ENCODE measurements at places on chromosomes 11 and 22. TPM values are rescaled to one million over a fixed set of nuclear protein-coding genes. Genes with fewer than 3 reads are reported as not detected.

GRCh38 chr11:1557904-1558774 lies 13.9 kb downstream of the DUSP8 start:
- peak; percentile 18 for DNase-seq

DNA sequence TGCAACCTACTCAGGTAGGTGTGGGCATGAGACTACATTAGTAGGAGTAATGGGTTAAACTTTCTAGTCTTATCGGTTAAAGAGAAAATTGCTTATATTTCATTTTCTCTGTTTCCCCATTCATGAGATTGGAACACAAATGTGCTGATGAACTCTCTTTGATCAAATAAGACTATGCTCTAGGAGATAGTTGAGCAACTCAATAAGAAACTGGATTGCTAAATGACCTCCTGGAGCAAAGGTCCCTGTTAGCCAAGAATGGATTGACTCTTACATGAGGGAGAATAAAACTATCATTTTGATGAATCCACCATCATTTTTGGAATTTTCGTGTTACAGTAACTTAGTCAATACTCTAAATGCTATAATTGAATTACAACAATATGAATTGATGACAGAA lies 11.1 kb upstream of the NOX4 start:
- no peak for DNase-seq

SLC22A25 gene
- not detected for total RNA-seq

HPX gene
- 1.0 TPM for total RNA-seq

- DNase-seq = peak; percentile 40
Observed at GRCh38 chr11:102007567-102008437, 39.4 kb upstream of the CFAP300 start.

GRCh38 chr11:77179048-77179447 lies 51.0 kb downstream of the MYO7A start:
- no peak for DNase-seq

KRTAP5-11 gene
- not detected for total RNA-seq

EXT2 gene
- 140 TPM for total RNA-seq

DNA sequence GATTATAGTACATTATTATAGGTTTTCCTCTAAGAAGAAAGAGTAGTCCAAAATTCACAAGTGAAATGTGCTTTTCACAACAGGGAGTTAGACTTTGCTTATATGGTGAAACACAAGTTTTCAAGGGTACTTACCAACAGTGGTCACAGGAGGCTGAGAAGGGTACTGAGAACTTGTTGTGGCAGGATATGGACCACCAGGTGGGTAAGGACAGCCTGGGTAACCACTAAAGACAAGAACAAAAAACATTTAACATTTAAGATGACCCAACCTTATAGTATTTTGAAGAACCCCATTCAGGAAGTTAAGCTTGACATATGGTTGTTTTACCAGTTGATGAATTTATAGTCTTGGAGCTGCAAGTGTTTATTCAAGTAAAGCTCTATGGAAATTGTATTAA lies 24.4 kb downstream of the TSG101 start:
- no peak for DNase-seq

GRCh38 chr11:12496181-12497025 lies 119.0 kb downstream of the PARVA start:
- no peak for DNase-seq

SYT12 gene
- total RNA-seq = 0.58 TPM

DNA sequence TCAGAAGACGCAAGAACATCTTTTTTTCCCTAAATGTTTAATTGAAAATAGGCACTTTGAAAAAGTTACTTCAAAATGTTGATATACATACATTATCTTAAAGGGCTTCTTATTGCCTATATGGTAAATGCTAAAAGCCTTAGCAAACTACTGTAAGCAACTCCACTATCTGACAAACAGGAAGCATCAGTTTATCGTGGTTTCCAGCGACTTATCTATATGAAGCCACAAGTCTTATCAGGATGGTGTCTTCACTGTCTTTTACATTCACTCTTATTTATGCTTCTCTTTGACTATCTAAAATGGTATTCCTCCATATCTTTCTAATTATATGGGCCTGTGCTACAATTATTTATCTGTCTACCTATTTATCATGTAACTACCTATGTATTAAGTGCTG lies 2091.9 kb downstream of the LRRC4C start:
- DNase-seq = no peak

- no peak for DNase-seq
Observed at GRCh38 chr11:32881286-32881685, 11.3 kb upstream of the QSER1 start.

TRPM5 gene
- not detected for total RNA-seq

- DNase-seq = no peak
Observed at GRCh38 chr11:10294290-10294953, 403 bp upstream of the SBF2 start.

GRCh38 chr11:59923813-59924212 lies 14.4 kb upstream of the OOSP1 start:
- DNase-seq = no peak

GRCh38 chr22:19111584-19111983 lies 10.6 kb downstream of the DGCR2 start:
- DNase-seq = no peak

DNA sequence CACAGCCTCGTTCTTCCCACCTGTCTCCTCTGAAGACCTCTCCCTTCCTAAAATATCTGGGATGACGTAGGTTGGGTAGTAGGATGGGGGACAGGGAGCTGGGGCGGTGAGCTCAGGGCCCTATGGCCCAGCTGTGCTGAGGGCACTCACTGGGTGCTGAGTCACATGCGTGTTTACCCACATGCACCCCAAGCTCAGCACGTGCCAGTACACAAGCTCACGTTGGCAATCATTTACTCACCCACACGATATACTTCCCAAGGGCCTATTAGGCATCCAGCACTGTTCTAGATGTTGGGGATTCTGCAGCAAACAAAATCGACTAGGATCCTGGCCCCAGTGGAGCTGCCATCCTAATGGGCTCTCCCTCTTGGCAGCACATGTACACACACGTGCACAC lies 28.7 kb downstream of the ARAP1 start:
- DNase-seq = peak; percentile 40

PGA5 gene
- total RNA-seq = not detected

TMEM135 gene
- total RNA-seq = 23.9 TPM

DNA sequence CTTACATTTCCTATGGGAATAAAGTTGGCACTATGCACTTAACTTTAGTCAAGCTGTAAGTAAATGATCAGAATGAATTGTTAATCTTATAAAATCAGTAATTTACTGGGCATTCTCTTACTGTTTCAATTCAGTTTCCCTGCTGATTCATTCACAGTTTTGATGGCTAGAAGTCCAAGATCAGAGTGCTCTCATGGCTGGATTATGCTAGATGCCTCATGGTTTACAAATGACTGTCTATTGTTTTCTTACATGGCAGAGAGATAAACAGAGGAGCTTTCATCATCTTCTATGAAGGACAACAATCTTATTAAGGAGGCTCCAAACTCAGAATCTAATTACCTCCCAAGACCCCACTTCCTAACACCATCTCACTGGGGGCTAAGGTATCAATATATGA lies 135.1 kb upstream of the CARD18 start:
- DNase-seq = no peak

DNA sequence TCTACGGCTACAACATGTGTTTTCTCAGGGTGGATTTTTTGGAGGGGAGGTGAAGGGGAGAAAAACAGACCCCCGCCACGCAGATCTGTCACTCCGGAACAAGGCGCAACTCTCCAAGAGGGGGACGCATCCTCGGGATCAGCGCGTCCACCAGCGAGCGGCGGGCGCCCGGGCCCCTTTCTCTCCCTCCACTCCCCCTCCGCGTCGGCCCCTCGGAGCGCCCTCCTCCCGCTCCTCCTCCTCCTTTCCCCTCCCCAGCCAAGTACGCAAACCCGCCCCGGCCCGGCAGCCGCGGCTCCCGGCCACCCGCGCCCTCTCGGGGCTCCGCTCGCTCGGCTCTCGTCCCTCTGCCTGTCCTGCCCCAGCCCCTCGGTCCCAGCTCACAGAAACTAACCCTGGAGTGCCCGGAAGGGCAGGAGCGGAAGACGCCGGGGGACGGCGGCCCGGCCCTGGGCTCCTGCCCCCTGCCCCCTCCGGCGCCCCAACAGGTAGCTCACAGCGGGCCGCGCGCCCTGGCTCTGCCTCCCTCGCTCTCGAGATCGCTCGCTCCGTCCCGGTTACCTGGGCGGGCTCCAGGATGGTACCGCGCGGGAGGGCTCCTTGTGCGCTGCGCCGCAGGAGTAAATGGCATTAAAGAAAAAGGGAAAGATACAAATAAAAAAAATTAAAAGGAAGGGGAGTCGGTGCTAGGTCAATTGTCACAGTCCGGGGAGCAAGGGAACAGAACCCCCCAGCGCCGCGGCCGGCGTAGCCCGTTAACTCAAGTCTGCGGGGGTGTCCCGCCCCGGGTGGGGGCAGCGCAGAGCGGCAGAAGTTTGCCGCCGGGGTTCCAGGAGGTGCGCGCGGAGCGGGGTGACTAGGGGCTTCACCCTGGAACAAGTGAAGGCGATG lies 131.4 kb upstream of the C11orf58 start:
- no peak for DNase-seq

DNA sequence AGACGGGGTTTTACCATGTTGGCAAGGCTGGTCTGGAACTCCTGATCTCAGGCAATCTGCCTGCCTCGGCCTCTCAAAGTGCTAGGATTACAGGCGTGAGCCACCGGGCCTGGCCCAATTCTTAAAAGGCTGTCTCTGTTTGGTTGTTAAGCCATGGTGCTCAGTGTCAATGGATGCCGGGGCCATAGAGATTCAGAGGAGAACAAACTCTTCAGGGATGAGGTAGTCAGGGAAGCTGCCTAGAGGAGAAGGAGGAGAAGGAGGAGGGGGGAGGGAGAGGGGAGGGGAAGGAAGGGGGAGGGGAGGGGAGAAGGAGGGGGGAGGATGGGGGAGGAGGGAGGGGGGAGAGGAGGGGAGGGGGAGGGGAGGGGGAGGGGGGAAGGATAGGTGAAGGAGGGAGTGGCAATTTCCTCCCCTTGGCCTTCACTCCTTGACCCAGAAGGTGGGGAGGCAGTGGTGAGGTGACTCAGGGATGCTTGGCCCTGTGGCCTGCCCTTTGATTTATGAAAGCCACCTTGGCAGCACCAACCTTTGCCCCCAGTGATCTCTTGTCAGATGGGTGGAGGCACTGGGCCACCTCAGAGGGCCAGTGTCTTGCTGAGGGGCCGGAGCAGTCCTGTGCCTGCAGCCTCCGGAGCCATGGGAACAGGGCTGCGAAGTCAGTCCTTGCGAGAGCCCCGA lies at the start of gene C11orf86:
Gene C11orf86, plus strand, starts transcription at position 581 of the 681 bp plus-strand sequence. Its CDS starts 59 bp downstream, at position 640.
- DNase-seq = no peak

DNA sequence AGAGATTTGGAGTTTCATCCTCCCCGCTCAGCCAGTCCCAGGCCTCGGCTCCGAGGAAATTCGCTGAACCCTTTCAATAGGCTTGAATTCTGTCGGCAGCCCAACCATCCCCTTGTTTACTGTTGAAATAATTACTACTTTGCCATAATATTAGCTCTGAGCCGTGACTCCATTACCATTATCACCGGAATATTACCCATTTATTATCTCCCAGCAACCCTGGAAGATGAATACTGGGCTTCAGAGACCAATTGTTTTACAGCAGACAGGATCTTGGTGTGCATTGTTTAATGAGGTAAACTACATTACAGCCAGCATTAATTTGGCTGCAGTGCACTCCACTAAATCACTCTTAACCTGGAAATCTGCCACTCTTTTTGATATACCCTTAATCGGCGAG lies 867.4 kb downstream of the NTM start:
- DNase-seq = no peak

- DNase-seq = no peak
Observed at GRCh38 chr22:34743110-34743751, 322.7 kb upstream of the ISX start.

TENM4 gene
- 12.6 TPM for total RNA-seq

DNA sequence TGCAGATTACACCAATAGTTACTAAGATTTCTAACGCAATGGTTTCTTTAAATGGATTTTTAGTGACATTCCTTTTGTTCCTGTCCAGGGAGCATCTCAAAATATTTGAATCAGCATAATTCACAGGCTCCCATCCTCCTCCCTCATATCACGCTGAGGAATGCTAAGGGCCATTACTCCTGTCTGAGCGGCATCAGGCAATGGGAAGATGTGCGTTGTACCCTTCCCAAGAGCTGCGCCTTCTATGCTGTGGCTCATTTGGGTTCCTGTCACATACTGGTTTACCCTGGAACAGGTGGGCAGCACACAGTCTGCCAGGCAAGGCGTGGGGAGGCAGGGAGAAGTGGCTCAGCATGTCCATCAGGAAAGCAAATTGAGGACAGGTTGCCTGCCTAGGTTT lies 121.9 kb downstream of the DBX1 start:
- DNase-seq = no peak

DNA sequence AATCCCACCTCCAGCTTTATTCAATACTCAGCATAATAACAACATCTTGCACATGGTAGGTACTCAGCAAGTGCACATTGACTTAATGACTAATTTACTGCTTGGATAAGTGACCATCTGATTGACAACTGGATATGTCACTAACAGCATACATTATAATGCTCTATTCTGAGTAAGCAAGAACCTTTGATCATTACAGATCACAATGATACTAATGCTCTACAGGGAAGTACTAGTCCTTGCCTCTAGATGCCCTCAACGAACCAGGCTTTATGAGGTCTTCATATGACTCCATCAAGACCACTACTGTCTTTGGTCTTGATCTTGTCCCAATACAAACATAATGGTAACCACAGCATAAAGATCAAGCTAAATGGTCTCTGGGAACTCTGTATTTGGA lies 167.6 kb upstream of the MTMR2 start:
- no peak for DNase-seq

SLC37A2 gene
- total RNA-seq = 2.7 TPM

- DNase-seq = no peak
Observed at GRCh38 chr11:97454988-97455387, 1065.2 kb downstream of the JRKL start.

GRCh38 chr11:45482331-45482730 lies 183.1 kb downstream of the CHST1 start:
- DNase-seq = no peak

GRCh38 chr11:534396-535209 lies 773 bp downstream of the HRAS start:
- DNase-seq = no peak

GRCh38 chr11:12769834-12770345 lies 95.7 kb downstream of the TEAD1 start:
- peak; percentile 83 for DNase-seq

C2CD2L gene
- total RNA-seq = 6.1 TPM

TSSK2 gene
- total RNA-seq = not detected

DNA sequence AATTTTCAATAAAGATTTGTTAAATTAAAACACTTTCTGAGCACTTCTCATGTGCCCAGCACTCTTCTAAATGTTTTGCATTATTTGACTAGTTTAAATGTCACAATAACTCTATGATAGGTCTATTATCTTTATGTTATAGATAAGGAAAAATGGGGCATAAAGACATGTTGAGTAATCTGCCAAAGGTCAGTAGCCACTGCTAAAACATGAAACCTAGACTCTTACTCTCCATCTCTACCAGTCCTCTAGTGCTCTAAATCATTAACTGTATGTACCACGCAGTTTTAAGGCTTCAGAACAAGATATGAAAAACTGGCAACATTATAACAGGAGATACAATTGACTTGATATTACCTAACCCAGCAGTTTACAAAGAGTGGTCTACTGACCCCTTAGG lies 6.9 kb downstream of the RAB6A start:
- DNase-seq = no peak

GRCh38 chr22:45402466-45402985 lies 10.9 kb downstream of the SMC1B start:
- no peak for DNase-seq

- DNase-seq = no peak
Observed at GRCh38 chr22:32660292-32660691, 141.2 kb upstream of the TIMP3 start.

- no peak for DNase-seq
Observed at GRCh38 chr11:81573367-81573766, 1160.3 kb downstream of the FAM181B start.

- no peak for DNase-seq
Observed at GRCh38 chr11:115860246-115860645, 356.0 kb upstream of the CADM1 start.

GDPD4 gene
- not detected for total RNA-seq
